ENCODE measurements at places on chromosomes 6 and 20. TPM values are rescaled to one million over a fixed set of nuclear protein-coding genes. Genes with fewer than 3 reads are reported as not detected.

DNA sequence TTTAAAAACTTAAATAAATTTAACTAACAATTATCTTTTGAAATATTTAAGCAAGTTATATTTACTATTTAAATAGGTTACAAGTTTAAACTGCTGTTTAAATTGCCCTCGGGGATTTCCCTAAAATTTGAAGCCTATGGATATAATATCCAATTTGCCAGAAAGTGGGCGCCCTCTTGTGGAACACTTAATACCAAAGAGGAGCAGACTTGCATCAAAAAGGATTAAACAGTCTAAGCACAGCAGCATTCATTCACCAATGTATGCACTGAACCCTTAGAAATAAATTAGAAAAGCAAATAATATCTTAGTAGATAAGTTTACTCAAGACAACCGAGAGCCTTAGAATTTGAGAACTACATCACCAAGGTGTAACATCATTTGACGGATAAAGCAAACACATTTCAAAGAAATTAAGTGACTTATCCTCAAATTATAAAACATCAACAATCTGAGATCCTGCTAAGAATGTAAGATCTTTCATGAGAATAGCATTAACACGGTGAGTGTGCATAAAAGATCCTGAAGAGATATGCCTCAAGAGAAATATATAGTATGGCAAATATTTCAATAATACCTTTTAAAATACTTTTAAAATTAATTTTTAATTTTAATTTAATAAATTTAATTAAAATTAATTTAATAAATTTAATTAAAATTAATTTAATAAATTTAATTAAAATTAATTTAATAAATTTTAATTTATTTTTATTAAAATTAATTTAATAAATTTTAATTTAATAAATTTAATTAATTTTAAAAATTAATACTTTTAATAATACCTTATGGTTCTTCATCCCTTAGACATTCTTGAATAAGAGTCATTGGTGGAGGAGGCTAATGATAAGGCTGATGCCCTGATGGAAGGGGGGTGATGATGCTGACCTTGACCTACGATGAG, 11.5 kb upstream of the MEP1A start:
- no peak overlapping the region for H3K27ac ChIP-seq
- no peak overlapping the region for H3K4me3 ChIP-seq
- H3K36me3 ChIP-seq: no peaks in the 10 kb centered on the region

- no peaks in the 10 kb centered on the region for H3K36me3 ChIP-seq
- DNase-seq: no peak
- no peak overlapping the region for H3K4me3 ChIP-seq
- no peaks in the 10 kb centered on the region for H3K27me3 ChIP-seq
Observed at GRCh38 chr20:57469418-57470211, 55.3 kb downstream of the CTCFL start.

The SAMD3 gene
- total RNA-seq: 1.2 TPM

The ADAM33 gene
- total RNA-seq: 113 TPM

DNA sequence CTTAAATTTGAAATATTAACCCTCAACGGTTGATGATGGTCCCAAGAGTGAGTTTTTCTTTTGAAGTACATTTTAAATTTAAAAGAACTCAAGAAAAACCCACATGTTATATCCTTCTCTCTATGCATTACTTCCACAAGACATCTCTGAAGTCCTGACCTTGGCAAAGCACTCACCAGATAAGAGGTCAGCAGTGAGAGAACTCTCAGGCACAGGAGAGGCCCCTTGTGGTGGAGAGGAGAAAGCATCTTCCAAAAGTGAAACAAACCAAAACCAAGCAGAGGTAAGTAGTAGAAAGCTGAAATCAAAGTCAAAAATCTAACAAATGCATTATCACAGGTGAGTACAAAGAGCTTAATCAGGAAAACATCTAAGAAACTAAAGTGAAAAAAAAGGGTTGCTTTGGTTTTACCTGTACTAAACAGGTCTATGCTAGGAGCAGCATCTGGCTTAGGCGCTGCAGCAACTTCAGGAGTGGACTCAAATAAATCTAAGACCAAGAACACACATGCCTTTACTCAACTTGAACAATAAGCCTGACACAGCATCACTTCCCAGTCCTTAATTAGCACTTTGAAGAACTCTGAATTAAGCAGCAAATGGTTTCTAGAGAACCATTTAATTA, 80.5 kb downstream of the PRSS35 start:
- H3K36me3 ChIP-seq: no peaks in the 10 kb centered on the region
- no peaks in the 10 kb centered on the region for H3K27me3 ChIP-seq
- no peak overlapping the region for H3K4me3 ChIP-seq
- DNase-seq: no peak
